Neuronal stem cell (in vitro differentiated cells): ENCODE measurements at places on chromosomes 16 and 17.

DNA sequence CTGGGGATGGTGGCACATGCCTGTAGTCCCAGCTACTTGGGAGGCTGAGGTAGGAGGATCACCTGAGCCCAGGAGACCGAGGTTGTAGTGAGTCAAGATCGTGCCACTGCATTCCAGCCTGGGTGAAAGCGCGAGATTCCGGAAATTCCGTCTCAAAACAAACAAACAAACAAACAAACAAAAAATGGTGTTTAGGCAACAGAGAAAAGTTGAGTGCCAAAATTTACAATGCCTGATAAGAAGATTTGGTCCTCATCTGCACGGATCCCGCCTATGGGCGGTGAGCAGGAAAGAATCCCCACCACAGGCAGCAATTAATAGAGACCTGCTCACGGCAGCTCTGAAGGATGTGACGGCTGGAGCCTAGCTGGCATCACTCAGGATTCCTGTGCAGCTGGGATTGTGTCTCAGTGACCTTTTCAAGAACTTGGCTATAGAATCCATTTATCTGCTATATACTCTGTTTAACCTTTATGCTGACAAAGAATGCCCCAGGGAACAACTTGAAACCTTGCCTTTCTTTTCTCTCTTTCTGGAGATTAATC lies 14.0 kb upstream of the TEX2 start:
- DNase-seq: no peak
- no peaks in the 10 kb centered on the region for H3K36me3 ChIP-seq

DNA sequence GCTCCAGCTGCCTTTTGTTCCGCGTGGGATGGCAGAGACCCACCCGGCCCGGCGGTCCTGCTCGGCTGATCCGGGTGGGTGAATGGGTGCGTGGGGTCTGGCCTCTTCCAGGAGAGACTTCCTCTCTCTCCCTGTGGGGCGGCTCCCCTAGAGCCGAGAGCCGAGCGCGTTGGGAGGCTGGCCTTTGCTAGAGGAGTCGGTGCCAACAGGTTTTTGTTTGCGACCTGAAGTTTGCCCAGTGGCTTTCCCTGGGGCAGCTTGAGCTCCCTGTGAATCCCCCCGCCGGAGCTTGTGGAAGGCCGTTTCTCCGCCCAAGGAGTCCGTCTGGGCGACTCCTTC lies 970 bp downstream of the EPN2 start:
- DNase-seq: peak; percentile 15
- H3K27ac ChIP-seq: no peak overlapping the region
- H3K4me1 ChIP-seq: peaks cover 1% of the 10 kb centered on the region
- H3K4me3 ChIP-seq: peak overlapping the region; percentile 99

GRCh38 chr17:81967533-81968395 lies 6.8 kb upstream of the NOTUM start:
- peak; percentile 83 for DNase-seq
- no peak overlapping the region for H3K4me3 ChIP-seq
- H3K27ac ChIP-seq: no peak overlapping the region

DNA sequence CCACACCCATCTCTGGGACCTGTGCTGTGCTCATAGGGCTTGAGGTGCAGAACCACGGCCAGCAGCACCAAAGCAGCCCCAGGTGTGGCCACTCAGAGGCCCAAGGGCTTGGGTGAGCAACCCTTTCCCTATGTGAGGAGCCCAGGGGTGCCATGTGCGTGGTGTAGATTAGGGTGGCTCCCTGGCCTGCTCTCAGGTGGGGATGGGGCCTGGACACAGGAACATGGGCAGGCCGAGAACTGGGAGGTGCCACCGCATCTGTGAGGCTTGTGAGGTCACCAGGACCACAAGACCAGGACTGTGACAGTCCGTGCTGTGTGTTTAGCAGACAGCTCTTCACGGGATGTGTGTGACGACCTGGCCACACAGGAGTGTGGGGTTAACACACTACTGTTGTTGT lies 103.5 kb upstream of the ZNF750 start:
- H3K4me1 ChIP-seq: no peaks in the 10 kb centered on the region
- no peak for DNase-seq
- peaks cover 56% of the 10 kb centered on the region for H3K36me3 ChIP-seq

- no peak for DNase-seq
- no peaks in the 10 kb centered on the region for H3K27me3 ChIP-seq
- H3K4me1 ChIP-seq: no peaks in the 10 kb centered on the region
- no peak overlapping the region for H3K4me3 ChIP-seq
- H3K36me3 ChIP-seq: no peaks in the 10 kb centered on the region
- no peak overlapping the region for H3K27ac ChIP-seq
Measured at GRCh38 chr17:15422392-15422965, 44.9 kb downstream of the CDRT4 start.

GRCh38 chr17:66535611-66536010 lies 233.2 kb downstream of the PRKCA start:
- peaks cover 29% of the 10 kb centered on the region for H3K4me1 ChIP-seq
- no peaks in the 10 kb centered on the region for H3K36me3 ChIP-seq
- DNase-seq: no peak
- H3K4me3 ChIP-seq: no peak overlapping the region
- no peak overlapping the region for H3K27ac ChIP-seq

DNA sequence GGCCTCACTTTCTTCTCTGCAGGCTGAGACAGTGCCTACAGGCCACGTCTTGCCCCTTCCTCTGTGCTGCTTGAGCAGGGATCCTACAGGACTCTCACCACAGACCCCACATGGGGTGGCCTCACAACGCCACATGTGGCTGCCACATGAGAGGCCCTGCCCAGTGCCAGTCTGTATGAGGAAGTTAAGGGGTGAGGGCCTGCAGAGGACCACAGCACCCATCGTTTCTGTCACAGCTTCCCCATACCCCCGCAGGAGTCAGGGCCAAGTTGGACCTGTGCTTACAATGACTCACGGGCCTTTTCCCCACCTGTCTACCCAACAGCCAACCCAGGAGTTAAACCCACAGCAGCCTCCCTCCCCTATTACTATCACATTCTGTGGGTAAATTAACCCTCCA lies 2.9 kb upstream of the GSDMB start:
- H3K27me3 ChIP-seq: no peaks in the 10 kb centered on the region
- peak overlapping the region; percentile 25 for H3K4me3 ChIP-seq
- no peak for DNase-seq
- peaks cover 6% of the 10 kb centered on the region for H3K4me1 ChIP-seq

DNA sequence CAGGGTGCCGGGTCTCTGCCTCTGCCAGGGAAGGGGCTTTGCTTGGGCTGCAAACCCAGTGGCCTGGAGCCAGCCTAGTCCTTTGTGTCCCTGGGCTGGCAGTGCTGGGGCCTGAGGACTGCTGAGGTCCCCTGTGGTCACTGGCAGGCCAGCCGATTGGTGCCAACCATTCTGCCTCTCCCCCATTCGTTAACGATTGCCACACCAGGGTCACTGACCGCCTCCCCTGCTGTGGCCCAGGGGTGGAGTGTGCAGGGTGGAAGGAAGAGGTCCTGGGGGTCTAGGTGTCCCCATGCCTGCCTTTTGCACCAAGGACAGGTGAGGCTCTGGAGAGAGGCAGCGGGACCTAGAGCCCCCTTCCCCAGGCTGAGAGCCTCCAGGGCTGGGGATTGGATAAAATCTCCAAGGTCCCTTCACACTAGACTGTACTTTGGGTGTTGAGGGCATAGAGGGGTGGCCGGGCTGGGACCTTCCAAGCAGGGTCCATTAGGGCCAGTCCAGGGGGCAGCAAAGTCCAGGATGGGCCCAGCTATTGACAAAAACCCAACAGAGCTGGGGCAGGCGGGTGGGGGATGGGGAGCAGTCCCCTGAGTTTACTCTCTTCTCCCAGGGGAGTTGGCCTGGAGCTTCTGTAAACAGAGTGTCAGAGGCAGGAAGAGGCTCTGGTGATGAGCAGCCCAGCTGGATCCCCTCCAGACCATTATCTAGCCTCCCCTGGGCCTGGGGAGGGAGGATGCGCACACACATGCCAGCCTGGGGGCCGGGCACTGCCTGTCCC lies 1.1 kb downstream of the VASN start:
- H3K4me1 ChIP-seq: peaks cover 45% of the 10 kb centered on the region
- peak overlapping the region; percentile 54 for H3K4me3 ChIP-seq
- no peak for DNase-seq
- no peak overlapping the region for H3K27ac ChIP-seq
- no peaks in the 10 kb centered on the region for H3K27me3 ChIP-seq
- H3K36me3 ChIP-seq: no peaks in the 10 kb centered on the region

GRCh38 chr16:25626172-25626571 lies 65.6 kb upstream of the HS3ST4 start:
- no peaks in the 10 kb centered on the region for H3K27me3 ChIP-seq
- H3K36me3 ChIP-seq: no peaks in the 10 kb centered on the region
- no peak overlapping the region for H3K27ac ChIP-seq
- DNase-seq: no peak
- no peak overlapping the region for H3K4me3 ChIP-seq
- no peaks in the 10 kb centered on the region for H3K4me1 ChIP-seq

DNA sequence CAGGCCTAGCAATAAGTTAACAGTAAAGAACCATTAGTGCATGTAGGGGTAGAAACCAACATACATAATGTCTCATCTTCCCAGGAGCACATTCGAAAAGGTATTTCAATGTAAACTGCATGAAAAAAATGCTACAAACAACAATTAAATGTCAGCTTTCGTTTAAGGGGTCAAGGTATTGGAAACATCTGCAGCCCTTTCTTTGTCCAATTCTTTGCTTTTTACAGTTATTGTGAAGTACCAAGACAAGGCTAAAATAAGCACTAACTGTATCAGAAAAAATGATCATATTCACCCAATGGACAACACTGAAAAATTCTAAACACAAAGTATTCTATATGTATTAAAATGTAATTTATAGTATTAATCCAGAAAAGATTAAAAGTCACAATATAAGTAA lies 37.9 kb downstream of the GPATCH8 start:
- H3K4me3 ChIP-seq: no peak overlapping the region
- no peak overlapping the region for H3K27ac ChIP-seq
- peaks cover 1% of the 10 kb centered on the region for H3K4me1 ChIP-seq
- no peaks in the 10 kb centered on the region for H3K27me3 ChIP-seq
- H3K36me3 ChIP-seq: peaks cover 71% of the 10 kb centered on the region

DNA sequence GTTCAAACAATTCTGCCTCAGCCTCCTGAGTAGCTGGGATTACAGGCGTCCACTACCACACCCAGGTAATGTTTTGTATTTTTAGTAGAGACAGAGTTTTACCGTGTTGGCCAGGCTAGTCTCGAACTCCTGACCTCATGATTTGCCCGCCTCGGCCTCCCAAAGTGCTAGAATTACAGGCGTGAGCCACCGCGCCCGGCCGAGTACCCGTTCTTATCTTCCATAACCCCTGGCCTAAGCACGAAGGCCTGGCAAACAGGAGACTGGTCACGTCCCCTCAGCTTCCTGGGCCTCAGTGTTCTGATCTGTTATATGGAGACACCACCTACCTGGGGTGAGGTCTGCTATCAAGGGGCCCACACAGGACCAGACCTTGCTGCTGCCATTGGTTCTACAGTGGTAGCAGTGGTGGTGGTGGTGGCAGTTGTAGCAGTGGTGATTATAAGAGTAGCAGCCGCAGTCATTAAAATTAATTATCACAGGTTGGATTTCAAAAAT lies 1.3 kb downstream of the SLC5A10 start:
- DNase-seq: no peak
- no peak overlapping the region for H3K27ac ChIP-seq
- no peaks in the 10 kb centered on the region for H3K4me1 ChIP-seq
- no peaks in the 10 kb centered on the region for H3K36me3 ChIP-seq

- no peaks in the 10 kb centered on the region for H3K36me3 ChIP-seq
- no peak overlapping the region for H3K27ac ChIP-seq
- H3K4me1 ChIP-seq: no peaks in the 10 kb centered on the region
- no peaks in the 10 kb centered on the region for H3K27me3 ChIP-seq
- no peak overlapping the region for H3K4me3 ChIP-seq
Measured at GRCh38 chr16:27790546-27791403, 240.8 kb downstream of the KATNIP start.
